ENCODE measurements at places on chromosomes 6 and 20.

- DNase-seq, result no peak
These were observed 104.9 kb downstream of the RPS12 start for GRCh38 chr6:132919045-132919860.

GRCh38 chr20:21528870-21529269, 15.0 kb upstream of the NKX2-2 start:
- DNase-seq, result no peak

GRCh38 chr20:38471987-38472512, 593 bp upstream of the RALGAPB start:
- no peak for DNase-seq

GRCh38 chr20:52833901-52834300, 138.3 kb upstream of the TSHZ2 start:
- no peak for DNase-seq

GRCh38 chr6:2042956-2043648, 202.3 kb downstream of the GMDS start:
- DNase-seq, result no peak

All from stimulated activated CD4-positive, alpha-beta T cell treated with anti-CD3 and anti-CD28 coated beads, Interleukin-4, amount 100 ng/mL, for 24 hours (primary cell).